ENCODE measurements at places on chromosomes 1 and 21.

GRCh38 chr1:239893127-239893731 is 198.5 kb upstream of the FMN2 start:
- DNase-seq = no peak

- no peak for DNase-seq
These were observed 21.1 kb upstream of the CD1D start for GRCh38 chr1:158159597-158159996.

DNA sequence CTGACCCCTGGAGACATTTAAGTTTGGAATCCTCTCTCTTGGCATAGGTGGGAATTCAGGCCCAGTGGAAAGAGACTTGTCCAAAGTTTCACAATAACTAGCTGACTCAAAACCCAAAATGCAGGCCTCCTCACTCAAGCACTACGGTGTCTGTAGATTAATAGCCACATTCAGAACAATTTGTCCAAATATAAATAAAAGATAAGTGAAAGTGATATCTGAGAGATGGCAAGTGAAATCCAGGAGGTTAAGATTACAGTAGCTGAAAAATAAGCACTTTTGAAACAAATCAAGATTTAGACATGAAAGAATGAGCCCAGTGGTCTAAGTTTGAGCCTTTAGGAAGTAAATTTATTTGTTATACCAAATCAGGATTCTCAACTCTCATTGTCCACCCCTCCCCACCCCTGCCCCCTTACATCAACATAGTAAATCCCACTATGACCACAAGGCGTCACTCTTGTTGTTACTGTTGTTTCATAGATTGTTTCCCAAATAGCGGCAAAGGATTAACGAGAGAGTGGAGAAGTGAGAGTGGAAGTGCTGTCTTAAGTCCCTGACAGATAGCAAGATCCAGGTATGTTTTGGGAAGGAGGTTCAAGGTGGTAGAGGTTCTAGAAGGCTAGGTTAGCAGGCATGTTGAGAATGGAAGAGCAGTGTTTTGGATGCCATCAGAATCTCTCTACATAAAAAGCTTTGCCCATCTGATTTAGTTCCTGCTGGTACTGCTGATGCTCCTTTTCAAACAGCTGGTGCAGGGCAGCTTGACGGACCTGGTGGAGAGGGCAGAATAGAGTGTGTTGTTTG is 7.1 kb upstream of the TPM3 start:
- DNase-seq = no peak

DNA sequence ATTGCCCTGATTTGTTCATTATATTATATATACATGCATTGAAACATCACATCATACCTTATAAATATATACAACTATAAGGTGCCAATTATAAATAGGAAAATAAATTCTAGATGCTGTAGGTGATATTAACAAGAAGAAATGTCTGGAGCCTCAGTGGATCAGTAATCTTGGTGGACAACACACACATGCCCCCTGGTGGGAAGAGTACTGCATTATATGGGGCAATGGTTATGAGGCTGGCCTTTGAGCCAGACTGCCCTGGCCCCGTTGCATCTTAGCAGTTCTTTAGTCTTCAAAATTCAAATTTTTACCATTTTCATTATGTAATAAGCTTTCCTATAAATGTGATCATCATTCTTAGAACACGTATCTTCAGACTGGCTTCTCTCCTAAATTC is 335.0 kb upstream of the GREM2 start:
- DNase-seq = no peak

DNA sequence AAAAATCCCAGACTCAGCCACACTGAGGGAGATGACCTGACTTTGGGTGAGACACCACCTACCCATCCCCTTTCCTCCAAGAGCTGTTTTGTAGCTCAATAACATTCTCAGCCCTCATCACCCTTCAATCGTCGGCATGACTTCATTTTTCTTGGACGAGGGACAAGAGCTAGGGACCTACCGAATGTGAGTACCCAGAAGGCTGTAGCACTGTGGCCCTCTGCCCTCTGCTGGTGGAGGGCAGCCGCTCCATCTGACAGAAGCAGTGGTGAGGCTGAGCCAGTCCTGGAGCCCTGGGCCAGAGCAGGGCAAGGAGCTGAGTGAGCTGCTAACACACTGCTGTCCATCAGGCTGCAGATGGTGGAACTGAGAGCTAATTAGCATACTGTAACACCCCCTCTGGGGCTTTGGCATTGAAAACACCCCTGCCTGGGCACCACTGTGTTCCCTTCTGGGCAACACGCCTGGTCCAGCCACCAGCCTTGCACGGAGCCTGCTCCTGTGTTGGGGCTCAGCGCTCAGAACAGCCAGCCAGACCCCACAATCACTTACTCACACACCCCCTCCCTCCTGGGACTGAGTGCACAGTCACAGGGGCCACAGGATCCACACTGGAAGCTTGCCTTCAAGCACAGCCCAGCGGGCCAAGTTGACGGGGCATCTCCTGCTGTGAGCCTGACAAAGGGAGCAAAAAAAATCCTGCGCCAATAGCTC is 18.3 kb upstream of the ALPL start:
- DNase-seq = no peak

- no peak for DNase-seq
These were observed 184.3 kb downstream of the NEGR1 start for GRCh38 chr1:72097851-72098570.

GRCh38 chr1:12356004-12356890 is 126.4 kb downstream of the VPS13D start:
- no peak for DNase-seq

- DNase-seq = no peak
These were observed 287.1 kb downstream of the LTN1 start for GRCh38 chr21:28705616-28706015.

DNA sequence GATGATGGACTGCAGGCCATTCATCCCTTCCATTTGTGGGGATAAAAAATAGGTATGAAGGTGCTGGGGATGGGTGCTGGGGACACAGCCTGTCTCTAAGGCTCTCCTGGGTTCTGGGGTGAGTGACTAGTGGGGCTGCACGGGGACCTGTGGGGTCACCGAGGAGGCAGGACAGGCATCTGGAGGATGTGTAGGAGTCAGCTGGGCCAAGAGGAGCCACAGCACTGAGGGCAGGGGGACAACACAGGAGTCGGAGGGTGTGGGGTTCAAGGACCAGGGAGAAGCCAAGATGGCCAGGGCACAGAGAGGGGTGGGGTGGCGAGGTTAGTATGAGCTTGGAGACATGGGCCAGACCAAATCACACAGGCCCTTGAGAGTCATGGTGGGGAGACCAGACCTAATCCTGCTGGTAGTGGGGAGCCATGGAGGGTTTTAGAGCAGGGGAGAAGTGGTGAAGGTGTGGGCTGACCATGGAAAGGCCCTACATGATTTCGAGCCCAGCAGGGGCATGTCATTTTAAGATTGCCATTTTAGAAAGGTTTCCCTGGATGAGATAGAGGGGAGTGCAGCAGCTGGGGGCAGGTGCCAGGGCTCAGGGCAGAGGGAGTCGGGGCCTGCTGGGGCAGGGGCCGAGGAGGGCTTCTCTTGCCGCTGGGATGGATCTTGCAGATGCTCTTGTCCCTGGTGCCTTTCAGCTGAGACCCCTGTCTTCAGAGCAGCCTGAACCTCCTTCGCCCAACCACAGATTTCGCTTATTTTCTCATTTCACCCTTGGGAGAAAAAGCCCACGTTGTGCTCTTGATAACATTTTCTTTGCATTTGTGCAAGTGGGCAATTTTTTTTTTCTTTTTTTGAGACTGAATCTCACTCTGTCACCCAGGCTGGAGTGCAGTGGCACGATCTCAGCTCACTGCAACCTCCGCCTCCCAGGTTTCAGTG is 22.7 kb downstream of the SERINC2 start:
- no peak for DNase-seq

- no peak for DNase-seq
These were observed 110.3 kb downstream of the MRPL39 start for GRCh38 chr21:25496825-25497482.

DNA sequence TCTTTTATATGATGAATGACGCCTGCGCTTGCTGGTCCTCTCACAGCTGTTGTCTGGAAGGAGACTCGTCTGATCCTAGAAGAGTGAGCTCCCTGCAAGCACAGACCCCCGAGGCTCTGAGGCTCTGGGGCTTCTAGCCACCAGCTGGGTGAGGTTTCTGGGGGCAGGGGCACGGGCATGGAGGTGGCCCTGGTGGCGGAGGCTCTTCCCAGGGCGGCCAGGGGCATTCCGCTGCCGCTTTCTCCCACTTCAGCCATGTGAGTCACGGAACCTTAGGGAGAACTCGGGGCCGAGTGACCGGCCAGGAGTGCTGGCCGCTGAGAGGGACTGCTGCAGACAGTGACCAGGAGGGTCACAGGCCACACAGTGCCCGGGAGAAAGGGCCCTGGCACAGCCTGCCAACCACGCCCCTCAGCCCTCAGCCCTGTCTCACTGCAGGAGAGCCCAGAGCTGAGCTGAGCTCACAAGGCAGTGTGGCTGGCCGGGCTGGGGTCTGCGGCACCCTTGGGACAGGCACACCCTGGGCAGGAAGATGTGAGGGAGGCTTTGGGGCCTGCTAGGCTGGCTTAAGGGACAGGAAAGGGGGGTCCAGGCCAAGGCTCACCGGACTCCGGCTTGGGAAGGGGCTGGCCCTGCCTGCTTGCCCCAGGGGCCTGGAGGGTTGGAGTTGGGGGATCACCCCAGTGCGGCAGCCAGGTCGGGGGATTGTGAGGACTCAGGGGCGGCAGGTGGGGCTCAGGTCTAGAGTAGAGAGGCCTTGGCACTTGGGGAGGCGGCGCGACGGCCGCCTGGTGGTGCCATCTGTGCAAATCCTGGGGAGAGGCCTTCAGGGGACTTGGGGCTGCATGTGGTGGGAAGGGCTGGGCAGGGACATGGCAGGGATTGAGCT is 35.7 kb downstream of the MORN1 start:
- DNase-seq = no peak

- DNase-seq = no peak
These were observed 5.1 kb upstream of the S100A10 start for GRCh38 chr1:151998611-151999362.

DNA sequence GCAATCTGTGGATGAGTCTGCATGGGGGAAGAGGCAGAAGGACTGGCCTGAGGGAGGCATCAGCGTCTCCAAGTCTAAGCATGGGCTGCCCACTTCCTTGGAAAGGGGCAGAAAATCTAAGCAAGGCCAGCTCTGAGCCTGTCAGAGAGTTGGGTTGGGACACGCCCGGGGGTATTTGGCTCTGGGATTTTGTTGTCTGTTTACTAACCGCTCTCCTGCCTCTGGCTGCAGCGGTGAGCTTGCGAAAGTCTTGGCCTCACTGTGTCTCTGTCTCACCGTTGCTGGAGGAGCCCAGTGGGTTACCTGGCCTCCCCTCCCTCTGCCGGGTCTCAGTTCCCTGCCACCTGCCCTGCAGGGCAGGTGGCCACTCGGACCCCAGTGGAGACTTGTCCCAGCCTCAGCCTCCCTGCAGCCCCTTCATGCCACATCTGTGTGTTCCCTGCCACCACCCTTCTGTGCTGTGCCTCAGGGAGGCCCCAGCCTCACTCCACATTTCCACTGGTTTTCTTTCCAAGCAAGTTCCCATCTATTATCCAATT is 33.7 kb downstream of the EDN2 start:
- no peak for DNase-seq

DNA sequence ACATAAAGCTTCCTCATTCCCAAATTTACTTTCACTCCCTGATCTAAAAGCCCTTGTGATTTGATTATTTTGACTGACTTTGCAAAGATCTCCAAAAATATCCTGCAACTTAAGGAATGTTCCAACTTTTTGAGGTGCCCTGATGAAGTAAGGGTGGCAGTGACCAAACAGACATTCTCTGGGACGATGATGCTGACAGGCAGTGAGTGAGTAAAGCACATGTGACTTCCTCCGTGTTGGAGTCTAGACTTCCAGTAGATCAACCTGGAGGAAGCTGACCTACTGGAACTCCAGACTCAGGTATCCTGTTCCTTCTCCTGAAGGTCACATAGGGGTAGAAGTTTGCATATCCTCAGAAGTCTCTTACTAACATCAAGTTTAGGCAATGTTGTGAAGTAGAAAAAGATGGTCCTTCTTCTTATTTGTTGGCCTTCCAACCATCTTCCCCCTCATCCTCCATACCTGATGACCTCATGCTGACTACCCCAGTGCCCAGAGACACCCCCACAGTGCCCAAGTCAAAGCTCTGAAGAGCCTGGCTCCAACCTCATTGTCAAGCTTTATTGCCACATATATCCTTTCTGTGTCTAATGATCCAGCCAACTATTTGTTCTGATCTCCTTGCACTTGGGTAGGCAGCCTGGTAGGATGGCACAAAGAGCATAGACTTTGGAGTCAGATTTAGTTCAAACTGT is 16.0 kb downstream of the TNFSF4 start:
- no peak for DNase-seq

DNA sequence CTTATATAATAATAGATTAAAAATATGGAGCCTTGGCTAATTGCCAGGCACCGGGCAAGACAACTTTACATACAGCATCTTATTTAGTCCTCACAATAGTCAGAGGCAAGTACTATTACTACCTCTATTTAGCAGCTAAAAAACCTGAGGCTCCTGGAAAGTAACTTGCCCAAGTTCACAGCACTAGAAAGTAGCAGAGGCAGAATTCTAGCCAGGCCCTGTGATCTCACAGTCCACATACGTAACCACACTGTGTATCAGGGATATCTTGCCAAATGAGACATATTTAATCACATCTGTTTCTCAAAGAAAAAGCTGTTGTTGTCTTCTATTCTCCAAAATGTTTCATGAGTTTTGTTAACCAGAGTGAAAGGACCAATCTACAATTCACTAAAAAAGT is 378.5 kb downstream of the PLPP3 start:
- no peak for DNase-seq

DNA sequence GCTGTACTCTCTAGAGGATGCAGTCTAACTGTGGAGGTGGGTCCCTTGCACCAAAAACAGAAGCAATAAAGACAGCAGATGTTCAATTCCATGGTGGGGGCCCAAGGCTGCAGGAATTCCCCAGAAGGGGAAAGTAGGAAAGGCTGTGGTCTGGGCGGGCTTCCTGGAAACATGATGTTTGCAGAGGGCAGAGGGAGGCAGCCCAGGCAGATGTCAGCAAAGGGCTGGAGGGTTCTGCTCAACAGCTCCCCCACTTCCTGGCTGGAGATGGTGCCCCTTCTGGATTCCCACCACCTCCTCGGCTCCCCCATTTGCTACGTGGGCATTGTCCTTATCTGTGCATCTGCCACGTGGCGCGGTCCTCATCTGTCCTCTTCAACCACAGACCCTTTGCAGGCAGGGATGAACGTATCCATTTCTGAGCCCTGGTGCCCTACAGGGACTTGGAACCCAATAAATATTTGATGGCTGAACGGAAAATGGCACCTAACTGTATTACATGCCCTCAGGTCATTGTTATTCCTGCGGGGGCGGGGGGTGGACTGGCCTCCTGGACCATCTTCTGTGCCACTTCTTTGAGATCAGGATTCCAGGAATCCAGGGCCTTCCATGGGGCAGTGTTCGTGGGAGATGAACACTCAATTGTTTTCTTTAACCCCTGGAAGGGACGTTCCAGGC is 8.4 kb upstream of the GUCA2B start:
- no peak for DNase-seq

DNA sequence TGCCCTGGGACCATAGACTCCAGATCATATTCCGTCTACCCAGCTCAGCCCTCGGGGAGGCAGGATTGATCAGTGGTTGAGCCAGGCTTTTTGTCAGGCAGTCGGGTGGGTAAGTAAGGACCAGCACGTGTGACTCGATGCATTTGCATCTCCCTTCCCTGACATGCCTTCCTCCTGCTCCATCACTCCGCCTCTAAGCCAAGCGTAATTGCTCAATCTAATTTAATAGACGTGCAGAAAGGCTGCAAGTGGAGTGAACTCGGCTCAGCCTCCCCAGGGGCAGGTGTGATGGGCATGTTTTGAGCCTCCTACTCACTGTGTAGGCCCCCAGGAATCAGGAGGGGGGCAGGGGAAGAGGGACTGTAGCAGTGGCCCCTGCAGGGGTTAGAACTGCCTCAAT is 34.6 kb upstream of the GRIK3 start:
- DNase-seq = no peak

- DNase-seq = no peak
These were observed 21.2 kb upstream of the OTUD3 start for GRCh38 chr1:19861034-19861433.
